ENCODE measurements at places on chromosomes 2 and 18.

- DNase-seq = no peak
These were observed 113.3 kb downstream of the MYO1B start for GRCh38 chr2:191358325-191359025.

DNA sequence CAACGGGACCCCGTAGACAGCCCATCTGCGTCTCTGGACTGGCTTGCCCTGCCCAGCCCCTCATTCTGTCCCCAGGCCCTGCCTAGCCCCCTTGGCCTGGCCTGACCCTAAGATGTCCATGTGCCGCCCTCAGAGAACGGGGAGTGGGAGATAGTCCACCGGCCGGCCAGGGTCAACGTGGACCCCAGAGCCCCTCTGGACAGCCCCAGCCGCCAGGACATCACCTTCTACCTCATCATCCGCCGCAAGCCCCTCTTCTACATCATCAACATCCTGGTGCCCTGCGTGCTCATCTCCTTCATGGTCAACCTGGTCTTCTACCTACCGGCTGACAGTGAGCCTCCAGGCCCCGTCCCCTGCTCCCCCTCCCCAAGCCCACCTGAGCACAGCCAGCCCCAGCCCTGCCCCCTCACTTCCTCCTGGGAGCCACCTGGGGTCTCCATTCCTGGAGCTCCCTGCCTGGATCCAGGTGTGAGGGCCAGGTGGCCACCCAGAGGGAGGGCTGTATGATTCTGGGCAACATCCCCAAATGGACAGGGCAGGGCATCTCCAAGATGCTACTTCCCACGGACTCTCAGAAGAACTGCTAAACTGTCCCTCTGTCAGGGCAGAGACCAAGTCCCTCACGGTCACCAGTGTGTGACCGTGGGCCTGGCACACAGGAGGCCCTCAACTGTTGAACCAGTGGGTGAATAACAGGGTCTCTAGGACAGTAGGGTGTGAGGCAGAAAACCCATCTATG lies 4.0 kb downstream of the CHRND start:
- DNase-seq = no peak

- DNase-seq = no peak
These were observed 102.9 kb downstream of the PRKCE start for GRCh38 chr2:45754131-45755010.

GRCh38 chr18:32335228-32335627 lies 135.5 kb downstream of the GAREM1 start:
- no peak for DNase-seq

DNA sequence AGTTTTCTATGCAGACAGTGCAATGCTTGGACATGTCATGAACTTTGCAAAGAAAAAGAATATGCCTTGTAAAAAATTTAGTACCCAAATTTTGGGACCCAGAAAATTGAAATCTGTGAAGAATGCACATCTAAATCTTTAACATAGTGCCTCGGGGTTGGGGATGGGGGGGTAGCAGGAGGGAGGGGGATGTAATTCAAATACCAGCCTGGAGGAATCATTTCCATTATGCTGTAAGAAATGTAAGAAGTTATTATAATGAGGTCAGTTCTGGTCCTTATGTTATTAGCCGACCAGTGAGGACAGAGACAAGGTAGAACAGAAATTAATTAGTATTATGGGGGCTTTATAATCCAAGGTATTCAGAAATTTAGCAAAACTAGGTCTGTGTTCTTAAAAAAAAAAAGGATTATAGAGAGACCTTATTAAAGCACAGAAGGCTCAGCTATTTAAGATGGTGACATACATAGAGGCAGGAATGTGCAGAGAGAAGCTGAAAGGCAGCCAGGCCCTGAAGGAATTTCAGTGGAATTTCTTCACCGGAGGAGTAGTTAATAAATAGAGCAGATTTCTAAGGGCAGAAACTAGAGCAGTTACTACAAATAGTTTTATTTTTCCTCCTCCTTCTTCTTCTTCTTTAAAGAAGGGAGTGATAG lies 89.0 kb upstream of the RBMS1 start:
- DNase-seq = no peak
